ENCODE measurements at places on chromosomes 5 and 9.

DNA sequence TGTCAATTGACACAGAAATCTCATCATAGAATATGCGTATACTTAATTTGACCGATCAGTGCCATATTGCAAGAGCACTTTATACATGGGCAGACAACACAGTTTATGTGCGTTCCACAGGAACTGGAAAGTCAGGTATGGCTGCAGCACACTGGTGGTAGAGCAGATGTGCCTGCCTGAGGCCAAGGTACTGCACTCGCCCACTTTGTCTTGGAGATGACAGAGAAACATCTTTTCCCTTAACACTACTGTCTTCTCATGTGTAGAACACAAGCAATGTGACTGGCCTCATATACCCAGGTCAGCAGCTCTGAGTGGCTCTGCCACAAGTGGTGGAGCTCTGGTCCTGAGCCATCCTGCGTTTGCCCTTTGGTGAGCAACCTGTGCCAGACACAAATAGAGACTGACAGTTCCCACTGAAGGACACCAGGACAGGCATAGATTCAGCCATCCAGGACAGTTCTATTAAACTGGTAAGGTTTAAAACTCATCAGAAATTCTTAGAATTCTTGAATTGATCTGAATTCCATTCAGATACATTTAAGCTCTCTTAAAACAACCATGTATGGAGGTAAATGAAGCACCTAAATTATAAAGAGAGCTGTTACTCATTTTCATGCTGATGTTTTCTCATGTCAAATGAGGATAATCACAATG lies 21.0 kb upstream of the PPP2CA start:
- no peak for DNase-seq

DNA sequence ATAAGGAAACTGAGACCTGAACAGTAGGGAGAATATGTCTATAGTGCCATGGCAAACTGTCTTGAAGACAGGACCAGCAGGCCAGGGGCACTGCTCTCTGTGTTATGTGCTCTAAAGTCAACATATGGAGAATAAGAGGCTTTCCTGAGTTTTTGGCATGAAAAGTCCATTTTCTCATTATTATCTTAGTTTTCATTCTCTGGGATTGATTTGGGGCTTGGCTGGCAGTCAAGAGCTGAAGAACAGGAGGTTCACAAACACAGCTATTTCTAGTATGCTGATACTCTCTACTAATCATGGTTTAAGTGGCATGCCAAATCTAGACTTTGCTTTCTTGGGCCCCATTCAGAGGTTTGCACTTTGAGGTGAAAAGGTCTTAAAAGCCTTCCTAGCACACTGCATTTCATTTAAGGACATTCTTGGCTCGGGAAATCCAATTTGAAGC lies 404.4 kb downstream of the ZNF608 start:
- DNase-seq: no peak

GRCh38 chr5:142314606-142315005 lies 10.2 kb downstream of the SPRY4 start:
- no peak for DNase-seq

- DNase-seq: no peak
Observed at GRCh38 chr5:36934740-36935356, 58.3 kb downstream of the NIPBL start.

DNA sequence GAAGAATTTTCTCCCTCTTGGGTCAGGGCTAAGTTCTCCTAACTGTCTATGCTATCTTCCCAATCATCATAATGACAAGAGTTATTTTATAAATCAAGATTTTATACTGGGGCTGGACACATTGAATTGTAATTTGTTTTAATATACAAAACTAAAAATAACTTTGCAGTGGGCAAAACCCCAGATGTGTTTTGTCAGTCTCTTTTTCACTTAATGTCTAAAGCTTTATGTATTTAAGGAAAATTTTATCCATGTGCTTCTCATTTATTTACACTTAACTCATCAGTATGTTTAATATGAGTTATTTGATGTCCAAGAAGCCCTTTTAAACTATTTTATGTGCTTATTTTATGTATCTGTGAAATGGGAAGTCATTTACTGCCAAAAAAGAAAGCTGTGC lies 362.8 kb upstream of the ADAMTSL1 start:
- no peak for DNase-seq

- no peak for DNase-seq
Observed at GRCh38 chr9:131562032-131562959, 17.0 kb downstream of the PRRT1B start.

- no peak for DNase-seq
Observed at GRCh38 chr5:77086368-77086688, 757 bp downstream of the ZBED3 start.

DNA sequence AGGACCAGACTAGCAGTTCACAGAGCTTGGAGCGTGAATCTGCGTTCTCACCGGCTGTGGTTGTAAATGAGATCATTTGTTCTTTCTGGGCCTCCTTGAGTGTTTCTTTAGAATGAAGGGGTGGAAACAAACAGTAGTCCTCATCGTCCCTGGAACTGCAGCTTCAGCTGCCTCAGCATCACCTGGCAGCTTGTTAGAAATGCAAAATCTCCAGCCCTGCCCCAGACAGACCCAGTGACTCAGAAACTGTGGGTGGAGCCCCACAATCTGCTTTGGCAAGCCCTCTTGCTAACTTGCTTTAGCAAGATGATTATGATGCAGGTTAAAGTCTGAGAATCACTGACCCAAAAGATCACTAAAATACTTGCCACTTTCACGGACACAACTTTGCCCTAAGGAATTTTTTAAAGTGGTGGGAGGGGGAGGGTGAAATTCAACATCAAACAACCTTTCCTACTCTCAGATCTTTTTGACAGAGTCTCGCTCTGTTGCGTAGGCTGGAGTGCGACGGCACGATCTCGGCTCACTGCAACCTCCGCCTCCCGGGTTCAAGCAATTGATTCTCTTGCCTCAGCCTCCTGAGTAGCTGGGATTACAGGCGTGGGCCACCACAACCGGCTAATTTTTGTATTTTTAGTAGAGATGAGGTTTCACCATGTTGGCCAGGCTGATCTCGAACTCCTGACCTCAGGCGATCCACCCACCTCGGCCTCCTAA lies 86.0 kb downstream of the BRINP1 start:
- DNase-seq: no peak

GRCh38 chr9:110133608-110134210 lies 74.2 kb downstream of the C9orf152 start:
- DNase-seq: peak; percentile 17

GRCh38 chr9:69090946-69091345 lies 55.4 kb downstream of the FXN start:
- DNase-seq: no peak
